ENCODE measurements at places on chromosomes 7 and 10.
A peak's percentile ranks its signal among the peaks of the same experiment; 100 is the strongest.

GRCh38 chr7:14125998-14126397, 136.5 kb upstream of the ETV1 start:
- DNase-seq, result no peak

DNA sequence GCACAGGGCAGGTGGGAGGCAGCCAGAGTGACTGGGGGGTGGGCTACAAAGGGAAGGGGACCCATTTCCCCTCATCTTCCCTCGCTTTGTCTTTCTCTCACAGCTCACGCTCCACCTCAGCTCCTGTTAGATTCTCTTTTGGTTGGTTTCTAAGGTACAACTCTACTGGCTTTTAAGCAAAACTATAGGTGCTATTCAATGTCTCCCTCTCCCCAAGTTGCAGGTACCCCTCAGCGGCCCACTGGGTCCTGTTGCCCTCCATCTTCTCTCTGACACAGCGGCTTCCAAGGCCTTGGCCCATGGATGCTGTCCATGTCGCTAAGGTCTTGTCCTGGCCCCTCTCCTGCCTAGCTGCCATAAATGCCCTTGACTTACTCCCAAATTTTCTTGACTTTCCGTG, 168.4 kb downstream of the COBL start:
- DNase-seq, result no peak

GRCh38 chr7:83486957-83487356, 162.0 kb downstream of the SEMA3E start:
- DNase-seq, result no peak

- no peak for DNase-seq
These were observed 7.0 kb upstream of the CAMK2G start for GRCh38 chr10:73881221-73881919.

DNA sequence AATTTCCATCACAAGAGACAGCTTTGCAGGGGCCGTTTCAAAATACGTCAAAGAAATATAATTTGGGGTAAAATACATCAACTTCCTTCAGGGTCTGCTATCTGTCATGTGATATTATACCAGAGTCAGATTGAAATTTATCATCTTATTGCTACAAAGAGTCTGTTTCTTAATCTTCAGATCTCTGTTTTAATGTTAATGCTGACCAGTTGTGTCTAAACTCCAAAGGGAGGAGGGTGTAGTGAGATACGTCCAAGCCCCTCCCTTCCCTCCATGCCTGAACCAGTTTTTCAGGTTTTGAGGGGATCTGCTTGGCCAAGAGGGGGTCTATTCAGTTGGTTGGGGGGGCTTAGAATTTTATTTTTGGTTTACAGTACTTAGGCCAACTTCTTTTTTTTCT, 891.6 kb downstream of the GRM8 start:
- no peak for DNase-seq

DNA sequence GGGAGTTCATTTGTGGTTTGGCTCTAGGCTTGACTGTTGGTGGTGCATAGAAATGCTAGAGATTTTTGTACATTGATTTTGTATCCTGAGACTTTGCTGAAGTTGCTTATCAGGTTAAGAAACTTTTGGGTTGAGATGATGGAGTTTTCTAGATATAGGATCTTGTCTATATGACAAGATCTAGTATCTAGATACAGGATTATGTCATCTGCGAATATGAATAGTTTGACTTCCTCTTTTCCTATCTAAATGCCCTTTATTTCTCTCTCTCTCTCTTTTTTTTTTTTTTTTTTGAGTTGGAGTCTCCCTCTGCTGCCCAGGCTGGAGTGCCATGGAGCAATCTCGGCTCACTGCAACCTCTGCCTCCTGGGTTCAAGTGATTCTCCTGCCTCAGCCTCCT, 62.9 kb downstream of the MGAM2 start:
- DNase-seq, result peak; percentile 23

DNA sequence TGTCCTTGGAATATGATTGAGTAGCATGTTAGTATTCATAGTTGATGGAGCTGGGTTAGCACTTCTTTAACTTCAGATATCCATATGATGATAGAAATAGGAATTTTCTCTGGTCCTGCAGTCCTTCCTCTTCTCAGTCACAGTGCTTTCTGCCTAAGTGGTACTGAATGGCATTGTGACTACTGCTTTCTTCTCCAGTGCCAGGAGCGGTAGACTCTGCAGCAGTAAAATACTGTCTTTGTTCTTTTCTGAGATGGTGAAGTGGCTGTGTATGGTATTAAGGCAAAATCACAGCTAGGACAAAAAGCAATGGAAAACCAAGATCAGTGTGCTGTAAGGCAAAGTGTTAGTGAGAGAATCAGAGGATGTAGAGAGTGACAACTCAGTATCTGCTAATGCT, 46.6 kb downstream of the C1GALT1 start:
- no peak for DNase-seq

- no peak for DNase-seq
These were observed 280.0 kb upstream of the GNAI1 start for GRCh38 chr7:79854621-79855020.

- DNase-seq, result peak; percentile 47
These were observed 14.4 kb upstream of the WBP1L start for GRCh38 chr10:102729029-102730026.

GRCh38 chr7:48563334-48563733, 361.0 kb upstream of the CDC14C start:
- peak; percentile 44 for DNase-seq

GRCh38 chr10:11330383-11331045, 280.9 kb downstream of the USP6NL start:
- no peak for DNase-seq

DNA sequence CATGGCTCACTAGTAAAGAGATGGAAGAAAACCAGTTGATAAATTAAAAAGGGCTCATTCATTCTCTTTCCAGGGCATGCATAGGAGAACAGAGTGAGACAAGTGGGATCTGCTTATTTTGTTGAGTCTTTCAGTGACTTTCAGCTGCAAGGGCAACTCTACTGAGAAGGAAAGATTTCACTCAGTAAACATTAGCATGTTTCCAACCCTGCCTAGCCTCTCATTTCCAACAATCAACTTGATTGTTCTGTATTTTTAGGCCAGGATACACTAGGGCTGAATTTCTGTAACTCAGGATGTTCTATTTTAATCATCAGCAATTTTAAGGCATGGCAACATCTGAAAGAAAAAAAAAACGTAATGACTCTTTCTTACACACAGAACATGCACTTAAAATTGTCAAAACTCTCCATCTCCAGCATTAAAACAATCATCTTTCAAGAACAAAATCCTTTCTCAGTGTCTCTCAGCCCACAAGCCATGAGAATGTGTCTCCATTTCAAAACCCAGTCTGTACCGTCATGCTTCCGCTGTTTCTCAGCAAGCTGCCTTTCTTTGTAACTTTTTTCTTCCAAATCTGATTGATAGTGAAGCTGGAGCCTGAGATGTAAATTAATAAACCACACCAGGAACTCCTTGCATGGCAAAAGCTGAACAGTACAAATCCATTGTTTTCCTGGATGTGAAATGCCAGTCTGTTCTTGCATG, 147.2 kb upstream of the KLF14 start:
- no peak for DNase-seq

GRCh38 chr7:2165610-2166594, 66.8 kb downstream of the MAD1L1 start:
- DNase-seq, result no peak

- DNase-seq, result no peak
These were observed 32.8 kb downstream of the SLC35G1 start for GRCh38 chr10:93926613-93927012.

GRCh38 chr10:33612551-33612950, 278.1 kb upstream of the NRP1 start:
- peak; percentile 58 for DNase-seq

- DNase-seq, result no peak
These were observed 236.6 kb downstream of the CDK14 start for GRCh38 chr7:90832726-90833125.

DNA sequence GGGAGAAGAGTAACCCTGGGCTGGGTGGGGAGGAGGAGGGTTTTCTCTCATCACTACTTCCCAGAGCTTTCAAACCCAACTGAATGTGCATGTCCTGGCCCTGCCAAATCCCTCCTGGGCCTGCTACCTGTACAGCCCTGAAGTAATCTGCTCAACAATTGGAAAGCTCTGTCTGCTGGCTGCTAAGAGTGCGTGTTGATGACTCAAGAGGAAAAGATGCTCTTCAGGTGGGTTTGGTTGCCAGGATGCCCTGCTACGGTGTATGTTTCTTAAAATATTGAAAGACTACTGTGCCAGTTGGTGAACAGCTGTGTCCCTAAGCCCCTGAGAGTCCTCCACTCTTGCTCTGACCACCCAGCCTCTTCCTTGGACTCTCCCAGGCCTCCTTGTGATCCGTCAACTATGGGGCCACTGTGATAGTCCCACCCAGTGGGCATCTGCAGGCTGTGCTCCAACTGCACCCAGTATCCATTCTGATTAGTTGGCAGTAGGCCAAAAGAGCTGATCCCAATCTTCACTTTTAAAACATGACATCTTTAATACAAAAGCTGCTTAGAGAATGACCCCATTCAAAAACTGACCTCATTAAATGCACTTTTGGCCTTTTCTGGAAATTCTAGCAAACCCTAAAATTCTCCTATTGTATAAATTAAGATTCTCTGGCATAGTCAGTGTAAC, 85.6 kb downstream of the AOAH start:
- DNase-seq, result no peak

DNA sequence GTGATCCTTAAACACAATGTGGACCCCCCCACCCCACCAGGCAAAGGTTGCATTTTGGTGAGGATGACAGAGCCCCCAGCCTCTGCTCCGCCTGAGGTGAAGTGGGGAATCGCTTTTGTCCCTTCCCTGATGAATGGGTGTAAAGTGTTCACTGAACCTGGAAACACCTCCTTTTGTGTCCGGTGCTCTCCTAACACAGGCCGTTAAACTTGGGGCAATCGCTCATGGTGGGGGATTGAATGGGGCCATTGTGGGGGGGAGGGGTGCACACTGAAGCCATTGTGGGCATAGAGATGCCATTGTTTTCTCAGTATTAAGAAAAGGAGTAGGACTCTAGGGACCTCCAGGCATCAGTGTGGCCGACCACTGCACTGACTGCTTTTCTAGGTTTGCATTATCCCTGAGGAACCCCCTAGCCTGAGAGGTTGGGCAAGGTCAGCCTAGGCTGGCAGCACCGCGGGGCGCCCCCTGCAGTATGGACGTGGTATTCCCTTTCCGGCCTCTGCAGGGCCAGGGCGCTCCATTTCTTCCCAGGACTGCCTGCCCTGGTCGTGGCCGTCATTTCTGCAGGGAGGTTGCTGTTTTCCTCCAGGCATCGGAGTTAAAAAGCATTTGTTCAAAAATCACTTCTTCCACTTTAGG, 158.3 kb downstream of the TCF7L2 start:
- peak; percentile 3 for DNase-seq

DNA sequence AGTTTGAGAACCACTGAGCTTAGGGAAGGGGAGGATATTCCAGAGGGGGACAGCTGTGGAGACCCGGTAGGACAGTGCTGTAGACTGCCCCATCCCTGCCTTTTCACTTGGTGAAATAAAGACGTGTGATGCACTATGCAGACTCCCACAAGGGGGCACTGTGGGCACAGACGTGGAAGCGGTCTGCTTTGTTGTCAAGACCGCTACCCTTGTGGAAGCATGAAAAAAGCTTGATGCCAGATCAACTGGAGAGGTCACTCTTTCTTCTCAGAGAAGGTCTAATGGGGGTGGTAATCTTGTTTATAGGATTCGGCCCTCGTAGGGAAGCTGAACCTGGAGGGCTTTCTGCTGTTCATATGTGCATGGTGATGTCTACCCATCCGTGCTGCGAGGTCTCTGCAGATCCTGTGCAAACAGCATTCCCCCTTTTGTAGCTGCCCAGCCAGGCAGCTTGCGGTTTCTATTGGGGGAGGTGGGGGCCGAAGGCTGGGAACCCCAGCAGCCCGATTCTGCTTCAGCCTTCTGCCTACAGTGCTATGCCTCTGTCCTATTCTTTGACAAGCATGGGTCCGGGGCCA, 13.7 kb downstream of the RPS24 start:
- peak; percentile 55 for DNase-seq

DNA sequence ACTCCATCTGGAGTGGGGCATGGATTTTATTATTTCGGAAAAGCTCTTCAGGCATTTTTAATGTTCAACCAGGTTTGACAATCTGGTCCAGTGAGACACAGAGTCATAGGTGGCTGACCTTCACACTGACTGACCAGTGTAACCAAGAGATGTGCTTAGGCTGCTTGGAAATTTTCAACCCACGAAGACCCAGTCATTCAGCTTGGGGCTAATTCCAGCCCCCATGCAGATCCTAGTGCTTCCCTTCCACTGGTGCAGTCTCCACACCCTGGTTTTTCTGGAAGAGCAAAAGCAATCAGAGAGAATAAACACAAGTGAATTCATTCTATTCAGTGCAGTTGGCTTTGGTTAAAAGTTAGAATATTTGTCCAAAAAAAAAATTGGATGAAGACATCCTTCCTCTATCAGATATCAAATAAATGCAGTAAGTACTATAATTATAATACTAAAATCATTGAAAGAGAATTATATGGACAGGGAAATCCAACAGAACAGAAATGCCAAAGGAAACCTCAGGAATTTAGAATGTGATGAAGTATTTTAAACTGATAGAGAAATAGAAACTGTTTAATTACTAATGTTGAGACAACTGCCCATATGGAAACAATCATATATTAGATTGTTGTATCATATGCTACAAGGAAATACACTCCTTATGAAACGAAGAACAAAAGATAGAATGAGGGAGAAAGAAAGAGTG, 178.0 kb downstream of the NPSR1 start:
- DNase-seq, result no peak

DNA sequence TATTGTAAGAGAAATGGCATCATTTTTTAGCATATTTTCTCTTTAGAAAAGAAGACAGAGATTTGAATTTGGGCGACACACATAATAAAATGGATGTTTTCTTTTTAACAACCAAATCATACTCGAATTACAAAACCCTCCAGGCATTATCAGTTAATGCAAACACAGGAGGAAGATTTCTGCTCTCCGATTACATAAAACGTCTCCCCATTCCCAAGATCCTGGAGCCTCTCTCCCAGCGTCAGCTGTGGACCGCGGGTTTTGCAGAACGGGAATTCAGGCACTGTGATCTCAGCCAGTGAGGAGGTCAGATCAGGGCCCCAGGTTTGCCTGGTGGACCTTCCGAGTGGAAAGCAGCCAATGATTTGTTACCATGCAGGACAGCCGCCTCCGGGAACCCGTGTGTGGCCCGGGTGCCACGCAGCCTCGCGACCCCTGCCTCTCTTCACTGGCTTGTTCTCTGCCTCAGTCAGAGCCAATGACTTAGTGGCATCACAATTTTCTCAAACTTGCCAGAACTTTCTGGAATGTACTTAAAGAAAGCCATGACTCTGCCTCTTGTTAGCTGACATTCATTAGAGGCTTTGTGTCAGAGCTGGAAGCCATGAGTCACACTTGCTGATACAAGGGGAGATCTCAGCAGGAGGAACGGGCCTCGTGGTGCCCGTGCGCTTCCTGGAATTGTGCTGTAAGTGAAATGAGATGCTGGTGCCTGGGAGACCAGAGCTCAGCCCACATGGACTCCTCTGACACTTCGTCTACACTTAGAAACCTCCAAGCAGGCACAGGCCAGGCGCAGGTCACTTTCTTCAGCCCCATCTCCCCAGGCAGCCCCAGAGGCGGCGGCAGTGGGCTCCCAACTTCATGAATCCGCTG, 246.1 kb downstream of the KLF6 start:
- DNase-seq, result no peak

GRCh38 chr10:45463244-45464116, 89.5 kb downstream of the ALOX5 start:
- DNase-seq, result peak; percentile 3

Measured in AML-193 (cell line).